ENCODE measurements at places on chromosomes 1 and 21. TPM values are rescaled to one million over a fixed set of nuclear protein-coding genes. Genes with fewer than 3 reads are reported as not detected.

DNA sequence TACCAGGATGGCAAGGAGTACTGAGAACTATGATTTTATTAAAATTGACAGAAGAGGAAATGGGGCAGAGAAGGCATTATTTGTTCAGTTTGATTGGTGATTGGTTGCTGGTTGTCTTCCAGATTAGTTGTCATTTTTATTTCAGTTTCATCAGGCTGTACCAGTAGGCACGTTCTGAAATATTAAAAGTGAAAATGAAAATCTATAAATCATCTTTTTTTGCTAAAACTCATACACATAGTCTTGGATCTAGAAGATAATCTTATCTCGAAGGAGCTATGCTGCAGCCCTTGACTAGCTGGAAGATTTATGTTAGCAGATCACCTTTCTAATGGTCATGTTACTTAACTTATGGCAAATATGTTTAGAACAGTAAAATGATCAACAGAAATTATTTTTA lies 29.0 kb downstream of the NEK7 start:
- no peak for DNase-seq

DNA sequence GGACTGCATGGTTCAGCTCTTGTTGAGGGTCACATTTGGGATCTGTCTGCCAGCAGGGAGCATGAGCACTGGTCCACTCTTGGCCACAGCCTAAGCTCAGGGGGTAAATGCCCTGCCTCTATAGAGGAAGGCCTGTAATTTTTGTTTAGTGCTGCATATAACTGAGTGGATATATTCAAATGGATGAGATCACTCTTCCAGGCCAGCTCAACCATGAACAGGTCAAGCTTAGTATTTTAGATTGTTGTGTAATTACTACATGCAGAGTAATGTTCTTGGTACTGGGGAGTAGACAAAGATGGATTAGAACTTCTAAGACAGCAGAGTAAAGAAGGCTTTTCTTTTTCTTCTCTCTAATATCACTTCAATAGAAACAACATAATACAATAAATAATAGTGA lies 376.9 kb downstream of the GPATCH2 start:
- no peak for DNase-seq

- no peak for DNase-seq
These were observed 72.5 kb downstream of the UROD start for GRCh38 chr1:45084562-45084961.

GRCh38 chr1:233290396-233291034 lies 5.0 kb downstream of the PCNX2 start:
- DNase-seq, result no peak

DNA sequence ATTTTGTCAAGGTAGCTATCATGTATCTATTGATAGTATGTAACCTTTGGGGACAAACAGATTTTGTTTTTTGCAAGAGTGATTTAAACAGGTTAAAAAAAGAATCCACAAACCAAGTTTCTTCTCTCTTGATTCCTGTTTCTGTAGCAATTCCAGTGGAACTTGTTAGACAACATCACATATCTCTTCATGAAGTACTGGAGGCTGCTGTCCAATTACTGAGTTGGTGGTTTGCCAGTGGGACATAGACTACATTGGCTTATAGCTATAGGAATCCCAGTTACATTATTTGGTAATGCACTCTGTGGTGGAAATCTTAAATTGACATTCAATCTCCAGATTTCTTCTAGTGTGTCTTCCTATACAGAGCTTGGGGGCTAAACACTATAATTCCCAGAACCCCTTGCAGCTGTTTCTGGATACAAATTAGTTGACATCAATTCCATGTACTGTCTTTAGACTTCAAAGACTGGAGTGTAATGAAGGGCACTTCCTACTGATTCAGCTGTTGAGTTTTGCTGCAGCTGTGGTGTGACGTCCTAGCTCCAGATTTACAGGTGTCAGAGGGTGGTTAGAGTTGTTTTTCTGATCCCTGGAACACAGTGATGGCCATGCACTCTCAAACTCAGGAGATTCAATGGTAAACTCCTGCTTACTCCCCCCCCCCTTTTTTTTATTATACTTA lies 29.4 kb upstream of the GCLM start:
- DNase-seq, result no peak

GRCh38 chr1:220631238-220631815 lies 58.8 kb upstream of the C1orf115 start:
- no peak for DNase-seq

DNA sequence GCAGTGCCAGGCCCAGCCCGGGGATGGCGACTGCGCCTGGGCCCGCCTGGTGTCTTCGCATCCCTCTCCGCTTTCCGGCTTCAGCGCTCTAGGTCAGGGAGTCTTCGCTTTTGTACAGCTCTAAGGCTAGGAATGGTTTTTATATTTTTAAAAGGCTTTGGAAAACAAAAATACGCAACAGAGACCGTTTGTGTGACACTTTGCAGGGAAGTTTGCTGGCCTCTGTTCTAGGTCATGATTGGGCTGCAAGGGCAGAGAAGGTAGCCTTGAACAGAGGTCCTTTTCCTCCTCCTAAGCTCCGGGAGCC lies 719 bp downstream of the SOD1 start:
- no peak for DNase-seq

GRCh38 chr1:3029481-3029961 lies 8.3 kb downstream of the ACTRT2 start:
- no peak for DNase-seq

GRCh38 chr1:55604179-55604578 lies 389.0 kb upstream of the USP24 start:
- no peak for DNase-seq

GRCh38 chr1:69110851-69111250 lies 456.9 kb upstream of the LRRC7 start:
- DNase-seq, result no peak

- no peak for DNase-seq
These were observed 216.1 kb downstream of the NUF2 start for GRCh38 chr1:163537809-163538208.

GRCh38 chr1:117512728-117513321 lies 93.0 kb upstream of the TENT5C start:
- no peak for DNase-seq

- DNase-seq, result no peak
These were observed 95.1 kb downstream of the SIPA1L2 start for GRCh38 chr1:232534552-232535517.

- DNase-seq, result no peak
These were observed 79.5 kb downstream of the FASLG start for GRCh38 chr1:172738389-172738788.

The PINK1 gene
- 146 TPM for polyA plus RNA-seq

The MANEAL gene
- polyA plus RNA-seq, result 13.1 TPM

The TBCE gene
- 37.3 TPM for polyA plus RNA-seq

The S100A13 gene
- 235 TPM for polyA plus RNA-seq

The ATP1A4 gene
- polyA plus RNA-seq, result not detected

The COL24A1 gene
- polyA plus RNA-seq, result 0.16 TPM

The MRPS6 gene
- polyA plus RNA-seq, result 135 TPM

The ZNF593OS gene
- not detected for polyA plus RNA-seq

The ZNF695 gene
- not detected for polyA plus RNA-seq
